Stimulated activated CD8-positive, alpha-beta memory T cell treated with anti-CD3 and anti-CD28 coated beads, Interleukin-4, amount 100 ng/mL, for 24 hours (primary cell): ENCODE measurements at places on chromosomes 12 and 14.

GRCh38 chr12:46110223-46110611 lies 119.8 kb upstream of the SCAF11 start:
- DNase-seq: no peak

- no peak for DNase-seq
These were observed 10.0 kb upstream of the SLC38A4 start for GRCh38 chr12:46835785-46836184.

DNA sequence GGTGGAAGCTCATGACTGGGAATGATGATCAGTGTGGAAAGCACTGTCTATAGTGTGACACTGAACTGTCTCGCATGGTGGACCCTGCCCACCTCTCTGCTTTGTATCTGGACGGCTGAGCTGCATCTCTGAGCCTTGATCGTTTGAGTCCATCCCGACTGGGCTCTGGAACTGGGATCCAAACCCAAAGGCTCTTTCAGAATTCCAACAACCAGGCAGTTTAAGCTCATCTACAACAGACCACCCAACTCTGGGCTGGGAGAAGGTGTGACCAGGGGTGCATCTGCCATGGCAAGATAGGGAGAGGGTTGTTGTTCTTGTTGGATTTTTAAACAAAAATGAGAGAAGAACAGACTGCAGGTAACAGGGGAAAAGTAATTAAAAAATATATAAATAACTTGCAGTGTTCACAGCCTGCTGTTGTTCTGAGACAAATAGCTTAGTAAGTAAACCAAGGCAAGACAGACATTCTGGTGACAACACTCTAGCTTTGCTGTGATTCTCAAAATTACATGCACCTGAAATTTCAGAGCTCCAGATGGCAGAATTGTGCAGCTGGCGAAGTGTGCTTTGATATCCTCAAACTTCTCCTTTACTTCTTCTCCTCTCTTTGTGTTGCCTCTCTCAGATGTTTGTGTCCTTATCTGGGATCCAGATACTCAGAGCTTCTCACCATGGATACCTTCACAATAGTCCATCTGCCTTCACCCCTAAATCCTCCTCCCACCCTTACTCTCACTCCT lies 209.6 kb downstream of the EMP1 start:
- DNase-seq: no peak

DNA sequence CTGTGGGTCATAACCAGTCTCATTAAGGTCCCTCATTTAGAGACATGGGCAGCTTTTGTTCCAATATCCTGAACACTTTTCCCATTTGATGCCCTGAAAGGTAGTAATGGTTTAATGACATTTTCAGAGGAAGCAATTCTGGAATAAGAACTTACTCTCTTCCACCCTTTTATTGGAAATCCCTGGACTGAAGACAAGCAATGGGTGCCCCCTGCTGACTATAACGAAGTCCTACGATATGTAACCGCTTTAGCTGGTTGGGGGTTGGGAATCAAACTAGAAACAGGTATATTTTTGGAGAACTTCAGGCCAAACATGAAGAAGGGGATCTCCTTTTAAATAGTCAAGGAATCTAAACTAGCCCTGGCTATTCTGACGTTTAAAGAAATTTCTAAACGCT lies 20.5 kb downstream of the SARNP start:
- DNase-seq: no peak

DNA sequence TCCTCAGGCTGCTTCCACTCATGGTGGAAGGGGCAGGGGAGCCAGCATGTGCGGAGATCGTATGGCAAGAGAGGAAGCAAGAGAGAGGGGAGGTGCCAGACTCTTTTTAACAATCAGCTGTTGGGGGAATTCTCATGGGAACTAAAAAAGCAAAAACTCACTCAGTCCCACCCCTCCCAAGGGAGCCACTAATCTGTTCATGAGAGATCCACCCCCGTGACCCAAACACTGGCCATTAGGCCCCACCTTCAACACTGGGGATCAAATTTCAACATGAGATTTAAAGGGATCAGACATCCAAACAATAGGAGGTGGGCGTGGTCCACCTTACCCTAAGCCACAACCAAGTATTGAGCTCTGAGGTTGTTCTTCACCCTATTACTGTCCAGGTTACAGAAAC lies 375.1 kb downstream of the GRIN2B start:
- no peak for DNase-seq

DNA sequence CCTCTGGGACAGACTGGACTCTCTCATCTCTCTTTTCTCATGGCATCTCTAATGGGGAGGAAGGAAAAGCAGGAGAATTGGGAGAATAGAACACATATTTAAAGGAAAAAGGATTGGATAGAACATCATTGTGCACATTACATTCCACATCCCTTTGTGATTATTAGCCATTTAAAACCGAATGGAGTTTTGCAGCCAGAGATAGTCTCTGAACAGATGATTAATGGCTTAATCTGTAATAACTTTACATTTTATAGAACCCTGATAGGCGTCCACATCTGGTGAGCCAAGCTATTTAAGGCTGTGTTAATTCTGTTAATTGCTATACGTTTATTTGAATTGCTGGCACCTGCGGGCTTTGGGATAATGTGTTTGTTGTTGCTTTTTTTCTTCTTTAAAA lies 487.3 kb downstream of the NRXN3 start:
- no peak for DNase-seq

DNA sequence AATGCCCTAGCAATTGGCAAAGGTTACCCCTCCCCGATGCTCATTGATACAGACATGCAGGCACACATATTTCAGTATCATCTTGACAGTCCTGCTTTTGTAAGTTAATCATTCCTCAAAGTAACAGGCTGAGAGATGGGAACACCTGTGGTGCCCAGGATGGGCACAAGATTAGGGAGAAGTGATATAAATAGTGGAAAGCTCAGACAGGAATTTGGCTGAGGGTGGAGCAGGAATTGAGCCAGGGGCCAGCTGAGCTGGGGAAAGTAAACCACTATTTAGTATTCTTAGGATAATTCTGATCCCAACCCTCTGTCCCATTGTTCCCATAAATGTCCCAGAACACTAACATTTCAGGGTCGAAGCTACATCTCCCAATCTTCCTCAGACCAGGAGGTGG lies 38.3 kb downstream of the DAO start:
- no peak for DNase-seq

- no peak for DNase-seq
These were observed 1.5 kb upstream of the DTX1 start for GRCh38 chr12:113054948-113055486.

DNA sequence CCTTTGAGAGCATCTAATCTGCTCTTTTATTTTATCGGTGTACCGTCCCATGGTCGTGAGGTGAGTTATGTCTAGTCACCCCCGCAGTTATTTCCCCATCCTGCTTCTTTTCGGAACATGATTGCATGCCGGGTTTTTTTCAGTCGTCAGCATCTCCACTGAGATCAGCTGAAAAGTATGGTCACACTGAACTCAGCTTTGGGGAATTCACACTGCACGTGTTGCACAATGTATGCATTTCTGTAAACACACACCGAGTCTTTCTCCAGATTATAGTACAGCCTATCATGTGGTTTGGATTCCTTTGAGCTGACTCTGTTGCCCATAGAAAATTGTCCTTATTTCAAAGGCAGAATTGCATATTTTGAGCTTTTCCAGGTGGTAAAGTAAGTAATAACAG lies 24.6 kb downstream of the PLXNC1 start:
- DNase-seq: no peak

DNA sequence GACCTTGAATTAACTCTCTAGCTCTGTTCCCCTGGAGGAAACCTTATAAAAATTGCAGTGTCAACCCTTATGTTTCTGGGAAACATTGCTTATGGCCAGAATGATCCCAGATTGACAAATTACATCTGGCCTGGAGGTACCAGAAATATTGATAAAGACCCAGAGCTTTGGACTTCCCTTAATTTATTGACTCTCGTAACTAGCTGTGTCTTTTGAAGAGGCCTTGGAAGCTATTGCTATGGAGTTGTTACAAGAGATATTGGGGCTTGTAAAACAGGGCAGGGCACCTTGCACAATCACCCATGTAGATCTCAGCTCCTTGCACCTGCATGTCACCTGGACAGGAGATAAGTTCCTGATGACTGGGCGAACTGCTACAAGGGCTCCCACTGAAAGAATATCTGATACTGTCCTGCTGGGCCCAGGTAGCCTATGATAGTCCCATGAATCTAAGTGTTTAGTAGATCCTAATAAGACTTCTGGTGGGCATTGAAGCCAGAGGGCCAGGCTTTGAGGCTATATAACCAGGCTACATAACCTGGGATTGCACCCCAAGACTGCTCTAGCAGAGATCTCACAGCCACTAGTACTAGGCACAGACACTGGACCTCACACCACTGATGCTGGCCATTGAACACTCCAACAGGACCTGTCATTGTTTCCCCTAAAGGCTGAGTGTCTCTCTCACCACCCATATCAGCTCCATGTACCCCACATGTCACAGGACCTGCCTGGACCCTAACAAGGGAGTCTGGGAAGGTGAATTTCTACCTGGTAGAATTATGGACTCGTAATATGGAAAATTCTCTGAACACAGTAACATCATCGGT lies 135.7 kb upstream of the PWP1 start:
- DNase-seq: no peak

DNA sequence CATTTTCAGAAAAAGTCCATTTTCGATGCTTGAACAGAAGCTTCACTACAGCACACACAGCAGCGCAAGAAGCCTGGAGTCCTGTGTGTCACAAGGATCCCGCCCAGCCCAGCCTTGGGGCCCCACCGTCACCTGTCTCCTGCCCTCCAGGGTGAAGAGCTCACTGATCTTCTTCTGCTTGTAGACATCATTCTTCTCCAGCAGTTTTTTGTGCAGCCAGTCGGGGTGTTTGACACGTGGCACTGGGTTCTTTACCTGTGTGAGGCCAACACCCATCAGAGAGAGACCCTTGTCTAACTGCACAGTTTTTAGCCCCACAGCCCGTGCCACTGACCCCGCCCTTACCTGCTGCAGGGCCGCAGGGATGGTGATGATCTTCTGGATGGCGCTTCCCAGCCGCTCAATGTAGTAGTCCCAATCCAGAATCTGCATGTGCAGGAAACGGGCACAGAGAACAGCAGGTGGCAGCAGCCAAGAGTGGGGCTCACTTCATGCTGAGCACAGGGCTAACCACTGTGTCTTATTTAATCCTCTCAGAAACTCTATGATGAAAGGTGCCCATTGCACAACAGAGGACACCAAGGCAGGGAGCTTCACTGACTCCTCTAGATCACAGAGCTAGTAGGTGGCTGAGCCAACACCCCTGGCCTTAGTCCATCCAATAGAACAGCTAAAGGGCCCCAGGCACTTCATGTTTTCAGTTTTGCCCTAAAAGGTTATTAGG lies 30.0 kb downstream of the POLE start:
- DNase-seq: no peak

DNA sequence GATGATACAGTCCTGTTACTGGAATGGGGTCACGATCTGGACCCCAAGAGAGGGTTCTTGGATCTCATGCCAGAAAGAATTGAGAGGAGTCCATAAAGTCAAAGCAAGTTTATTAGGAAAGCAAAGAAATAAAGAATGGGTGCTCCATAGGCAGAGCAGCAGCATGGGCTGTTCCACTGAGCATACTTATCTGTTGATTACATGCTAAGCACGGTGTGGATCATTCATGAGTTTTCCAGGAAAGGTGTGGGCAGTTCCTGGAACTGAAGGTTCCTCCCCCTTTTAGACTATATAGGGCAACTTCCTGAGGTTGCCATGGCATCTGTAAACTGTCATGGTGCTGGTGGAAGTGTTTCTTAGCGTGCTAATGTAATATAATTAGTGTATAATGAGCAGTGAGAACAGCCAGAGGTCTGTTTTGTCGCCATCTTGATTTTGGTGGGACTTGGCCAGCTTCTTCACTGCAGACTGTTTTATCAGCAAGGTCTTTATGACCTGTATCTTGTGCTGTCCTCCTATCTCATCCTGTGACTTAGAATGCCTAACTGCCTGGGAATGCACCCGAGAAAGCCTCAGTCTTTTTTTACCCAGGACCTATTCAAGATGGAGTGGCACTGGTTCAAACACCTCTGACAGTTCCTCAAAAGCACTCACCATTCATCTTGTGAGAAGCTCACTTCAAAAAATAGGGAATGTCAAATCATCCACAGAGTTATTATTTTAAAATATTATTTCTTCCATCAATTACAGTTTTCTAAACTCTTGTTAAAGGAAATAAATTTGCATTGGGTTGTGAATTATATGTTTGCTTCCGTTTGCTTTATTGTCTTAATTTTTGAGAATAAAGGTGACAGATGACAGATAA lies 1358.8 kb upstream of the TMEM132C start:
- no peak for DNase-seq

DNA sequence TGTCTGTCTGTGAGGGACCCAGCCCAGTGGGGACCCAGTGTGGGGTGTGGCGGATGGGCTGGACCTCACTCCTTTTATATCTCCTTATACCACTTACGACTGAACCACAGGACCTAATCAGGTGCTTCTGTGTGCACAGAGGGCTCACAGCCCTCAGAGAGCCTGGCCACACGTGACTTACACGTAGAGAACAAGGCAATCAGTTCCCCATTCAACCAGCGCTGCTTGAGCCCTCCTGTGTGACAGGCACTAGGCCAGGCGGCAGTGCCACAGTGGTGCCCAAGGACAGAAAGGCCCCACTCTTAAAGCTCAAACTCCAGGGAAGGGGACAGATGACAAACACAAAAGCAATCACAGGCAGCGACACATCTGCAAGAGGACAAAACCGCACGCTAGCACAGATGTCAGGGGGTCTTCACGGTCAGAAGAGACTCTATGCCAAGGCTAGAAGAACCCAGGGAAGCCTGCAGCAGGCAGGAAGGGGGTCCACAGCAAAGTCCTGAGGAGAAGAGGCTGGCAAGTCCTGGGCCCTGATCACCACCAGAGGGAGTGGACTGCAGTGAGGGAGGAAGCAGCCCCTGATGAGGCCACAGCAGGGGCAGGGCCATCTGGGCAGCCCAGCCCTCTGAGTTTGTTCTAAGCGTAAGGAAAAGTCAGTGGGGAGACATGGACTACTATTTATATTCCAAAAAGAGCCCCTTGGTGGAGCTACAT lies 39.3 kb downstream of the SETD3 start:
- no peak for DNase-seq

DNA sequence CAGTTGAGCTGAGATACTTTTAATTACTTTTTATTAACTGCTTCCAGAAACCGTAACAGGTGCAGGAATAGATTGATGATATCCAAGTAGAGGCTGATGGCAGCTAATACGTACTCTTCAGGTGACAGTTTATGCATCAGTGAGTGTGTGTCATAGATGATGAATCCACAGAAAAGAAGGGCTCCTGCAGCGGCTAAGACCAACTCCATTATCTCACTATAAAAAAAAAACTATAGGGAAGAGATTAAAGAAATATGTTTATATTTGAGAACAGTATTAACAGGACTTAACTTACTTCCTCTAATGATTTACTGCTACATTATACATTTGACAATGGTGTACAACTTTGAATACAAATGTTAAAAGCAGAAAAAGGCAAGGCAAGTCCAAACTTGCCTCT lies 7.4 kb upstream of the LLPH start:
- DNase-seq: no peak
